ENCODE measurements at places on chromosomes 6 and 20.
A peak's percentile ranks its signal among the peaks of the same experiment; 100 is the strongest.

- DNase-seq = no peak
These were observed 188.2 kb downstream of the ERMARD start for GRCh38 chr6:169939554-169940164.

- no peak for DNase-seq
These were observed 1160.2 kb downstream of the EPHA7 start for GRCh38 chr6:92259171-92259570.

DNA sequence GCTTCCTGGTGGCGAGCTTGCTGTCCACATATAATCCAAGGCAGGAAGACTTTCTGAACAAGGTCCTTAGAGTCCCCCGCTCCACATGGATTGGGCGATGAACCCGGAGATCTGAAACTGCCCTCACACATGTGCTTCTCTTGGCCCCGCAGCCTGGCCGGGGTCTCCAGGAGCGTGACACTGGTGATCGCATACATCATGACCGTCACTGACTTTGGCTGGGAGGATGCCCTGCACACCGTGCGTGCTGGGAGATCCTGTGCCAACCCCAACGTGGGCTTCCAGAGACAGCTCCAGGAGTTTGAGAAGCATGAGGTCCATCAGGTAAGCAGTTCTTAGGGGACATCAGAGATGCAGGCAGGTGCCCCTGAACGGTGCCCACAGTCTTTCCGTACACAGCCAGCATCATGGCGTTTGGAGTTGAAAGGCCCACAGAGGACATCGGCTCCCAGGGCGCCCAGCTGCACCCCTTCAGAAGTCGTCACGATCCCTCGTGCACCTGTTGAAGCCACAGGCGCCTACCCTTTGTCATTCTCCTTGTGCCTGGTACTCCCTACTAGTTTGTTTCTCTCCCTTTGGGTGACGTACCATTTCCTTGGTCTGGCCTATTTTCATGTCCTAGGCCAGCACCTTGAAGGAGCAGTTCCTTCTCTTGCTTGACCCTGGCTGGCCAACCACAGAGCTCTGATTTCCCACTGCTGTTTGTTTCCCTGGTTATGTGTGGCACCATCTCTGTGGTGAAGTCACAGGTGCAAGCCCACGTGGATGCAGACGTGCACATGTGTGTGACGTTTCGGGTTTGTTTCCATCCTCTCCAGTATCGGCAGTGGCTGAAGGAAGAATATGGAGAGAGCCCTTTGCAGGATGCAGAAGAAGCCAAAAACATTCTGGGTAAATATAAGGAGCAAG, 43.3 kb upstream of the IRF4 start:
- no peak for DNase-seq

DNA sequence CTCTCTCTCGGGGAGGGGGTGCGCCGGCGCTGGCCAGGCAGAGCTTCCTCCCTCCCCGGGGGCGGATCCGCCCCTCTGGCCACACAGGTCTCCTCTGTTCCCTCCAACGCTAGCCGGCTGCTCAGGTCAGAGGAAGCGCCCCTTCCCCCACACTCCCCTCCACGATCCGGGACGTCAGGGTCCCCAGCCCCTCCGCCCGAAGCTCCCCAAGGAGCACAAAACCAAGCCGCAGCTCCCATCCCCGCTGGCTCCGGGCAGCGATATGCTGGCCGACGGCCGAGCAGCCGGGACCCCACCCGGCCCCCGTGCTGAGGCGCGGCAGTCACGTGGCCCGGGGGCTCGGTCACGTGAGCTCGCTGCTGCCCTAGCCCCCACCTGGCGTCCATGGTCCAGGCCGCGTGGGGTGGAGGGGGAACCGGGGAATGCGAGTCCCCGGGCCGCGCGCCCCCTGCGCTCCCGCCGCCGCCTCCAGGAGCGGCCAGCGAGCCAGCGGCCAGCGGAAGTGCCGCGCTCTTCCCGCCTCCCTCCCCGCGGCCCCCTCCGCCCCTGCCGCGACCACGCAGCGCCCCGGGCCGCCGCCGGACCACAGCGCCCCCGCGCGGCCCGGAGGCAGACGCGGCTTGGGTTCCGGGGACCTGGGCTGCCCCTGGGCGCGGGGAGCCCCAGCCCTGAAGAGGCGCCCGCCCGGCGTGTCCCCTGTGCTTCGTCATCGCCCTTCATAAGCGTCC, at the start of gene SLC35B2:
Gene SLC35B2 (minus strand): TSS at position 504 of the 728 bp plus-strand sequence. CDS start 118 bp downstream, at position 386.
- no peak for DNase-seq

GRCh38 chr20:37615340-37616109, 78.3 kb upstream of the CTNNBL1 start:
- peak; percentile 29 for DNase-seq

DNA sequence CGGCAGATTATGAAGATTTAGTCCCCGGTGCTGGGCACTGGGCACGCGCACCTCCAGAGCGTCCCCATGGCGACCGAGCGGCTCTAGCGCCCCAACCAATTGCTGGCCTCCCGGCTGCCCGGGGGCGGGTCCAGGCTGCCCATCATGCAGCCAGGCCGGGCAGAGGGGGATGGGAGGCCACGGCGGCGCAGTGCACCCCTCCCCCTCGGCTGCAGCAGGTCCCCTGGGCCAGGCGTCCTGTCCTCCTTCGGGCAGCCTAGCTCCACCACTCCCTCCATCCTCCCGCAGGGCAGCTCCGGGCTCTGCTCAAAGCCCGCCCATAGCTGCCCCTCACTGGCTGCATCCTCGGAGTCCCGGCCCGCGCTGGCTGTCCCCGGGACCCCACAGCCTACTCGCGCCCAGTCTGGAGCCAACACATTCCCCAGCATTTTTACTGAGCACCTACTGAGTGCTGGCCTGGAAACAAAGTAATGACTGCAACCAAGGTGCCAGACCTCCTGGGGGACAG, 99.4 kb downstream of the ASXL1 start:
- DNase-seq = no peak

- no peak for DNase-seq
These were observed 20.4 kb upstream of the FUCA2 start for GRCh38 chr6:143531720-143532499.

DNA sequence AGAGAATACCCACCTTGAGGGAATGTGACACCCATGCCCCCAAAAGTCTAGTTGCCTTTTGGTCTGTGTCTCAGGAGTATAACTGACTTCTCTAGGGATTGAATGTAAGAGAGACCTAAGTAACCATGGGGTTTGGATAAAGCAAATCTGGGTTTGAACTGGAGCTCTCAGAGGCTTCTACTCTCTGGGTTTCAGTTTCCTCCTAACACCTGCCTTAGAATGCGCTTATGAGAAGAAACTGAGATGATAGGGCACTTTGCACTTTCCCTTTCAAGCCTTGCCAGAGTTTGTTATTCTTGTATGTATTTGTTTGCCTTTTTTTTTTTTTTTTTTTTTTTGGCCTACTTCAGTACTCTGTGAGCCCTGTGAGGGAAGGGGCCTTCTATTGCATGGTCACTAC, 19.4 kb downstream of the SDHAF4 start:
- DNase-seq = no peak

DNA sequence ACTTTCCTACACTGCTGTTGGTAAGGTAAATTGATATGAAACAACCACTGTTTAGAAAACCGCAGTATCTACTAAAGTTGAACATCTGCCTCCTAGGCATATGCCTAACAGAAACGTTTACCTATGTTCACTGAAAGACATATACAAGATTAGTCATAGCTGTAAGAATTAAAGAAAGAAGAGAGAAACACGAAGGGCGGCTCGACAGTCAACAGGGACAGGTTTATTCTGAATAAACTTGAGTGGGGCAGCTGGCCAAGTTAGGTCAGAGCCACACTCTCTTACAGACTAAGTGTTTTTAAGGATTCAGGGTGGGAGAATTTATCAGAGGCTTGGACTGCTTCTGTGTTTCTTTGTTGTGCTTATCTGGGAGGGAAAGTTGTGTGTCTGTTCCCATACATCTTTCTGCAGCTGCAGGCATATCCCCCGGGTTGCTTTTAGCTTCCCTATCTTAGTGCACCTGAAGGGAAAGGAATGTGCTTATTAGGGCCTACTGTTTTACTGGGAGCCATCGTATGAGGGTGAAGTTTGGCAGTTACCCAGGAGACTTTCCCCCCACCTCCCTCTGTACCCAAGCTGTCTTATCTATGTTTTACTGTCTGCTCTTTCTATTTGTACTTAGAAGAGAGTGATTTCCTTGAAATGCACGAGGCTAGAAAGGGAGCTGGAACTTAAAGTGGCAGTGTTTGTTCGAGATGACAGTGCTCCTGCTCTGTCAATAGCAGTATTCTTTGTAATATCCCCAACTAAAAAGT, 20.4 kb downstream of the PROCR start:
- DNase-seq = no peak

DNA sequence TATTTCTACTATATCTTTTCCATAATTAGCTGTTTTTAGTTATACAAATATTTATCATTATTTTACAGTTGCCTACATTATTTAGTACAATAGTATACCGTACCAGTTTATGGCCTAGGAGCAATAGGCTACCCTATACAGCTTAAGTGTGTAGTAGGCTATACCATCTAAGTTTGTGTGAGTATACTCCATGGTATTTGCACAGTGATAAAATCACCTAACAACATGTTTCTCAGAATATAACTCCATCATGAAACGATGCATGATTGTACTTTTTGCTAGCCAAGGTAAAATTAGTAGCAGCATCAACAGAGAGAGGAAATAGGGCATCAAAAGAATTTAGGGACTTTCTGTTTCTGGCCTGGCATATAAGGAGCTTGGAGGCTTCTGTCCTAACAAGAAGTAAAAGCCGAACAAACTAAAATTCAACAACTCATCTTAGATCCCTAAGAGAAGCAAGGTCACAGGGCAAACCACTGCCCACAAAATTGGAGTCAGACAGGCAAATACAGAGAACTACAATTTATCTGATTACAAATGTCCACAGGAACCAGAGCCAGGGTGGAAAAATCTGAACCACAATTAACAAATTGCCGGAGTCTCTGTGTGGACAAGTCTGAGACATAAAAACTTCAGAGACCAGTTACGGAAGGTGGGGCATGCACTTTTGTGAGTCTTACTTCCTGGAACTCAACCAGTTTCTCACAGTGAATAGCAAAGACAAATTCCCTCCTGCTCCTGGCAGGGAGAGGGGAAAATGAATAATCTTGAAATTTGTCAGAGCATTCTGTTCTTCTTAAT, 671.4 kb downstream of the RFPL4B start:
- no peak for DNase-seq

- DNase-seq = no peak
These were observed 68.2 kb downstream of the CCN2 start for GRCh38 chr6:131883016-131883415.

DNA sequence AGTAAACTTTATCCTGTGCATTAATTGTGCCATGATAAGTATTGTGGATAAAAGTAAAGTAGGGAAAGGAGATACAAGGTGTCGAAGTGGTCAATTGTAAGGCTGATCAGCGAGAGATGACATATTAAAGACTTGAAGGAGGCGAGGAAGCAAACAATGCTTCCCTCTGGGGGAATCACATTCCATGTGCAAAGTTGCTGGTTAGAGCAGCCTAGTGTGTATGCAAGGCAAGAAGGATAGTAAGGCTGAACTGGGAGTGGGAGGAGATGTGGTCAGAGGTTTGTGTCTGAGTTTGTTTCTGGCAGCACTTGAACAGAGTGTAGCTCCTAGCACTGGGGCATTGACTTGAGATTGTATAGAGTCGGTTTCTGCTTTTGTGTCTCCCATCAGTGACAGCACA, 122.9 kb downstream of the SLC35F1 start:
- DNase-seq = no peak

GRCh38 chr6:52143551-52143950, 42.6 kb upstream of the IL17A start:
- DNase-seq = no peak

GRCh38 chr6:157434349-157435033, 53.5 kb downstream of the ZDHHC14 start:
- DNase-seq = no peak

GRCh38 chr20:62584671-62585460, 57.4 kb upstream of the SLCO4A1 start:
- DNase-seq = no peak

GRCh38 chr6:65633501-65633900, 73.5 kb downstream of the EYS start:
- no peak for DNase-seq

GRCh38 chr20:15623215-15623614, 950.0 kb downstream of the KIF16B start:
- DNase-seq = no peak

GRCh38 chr6:139257821-139258398, 33.9 kb downstream of the TXLNB start:
- no peak for DNase-seq

DNA sequence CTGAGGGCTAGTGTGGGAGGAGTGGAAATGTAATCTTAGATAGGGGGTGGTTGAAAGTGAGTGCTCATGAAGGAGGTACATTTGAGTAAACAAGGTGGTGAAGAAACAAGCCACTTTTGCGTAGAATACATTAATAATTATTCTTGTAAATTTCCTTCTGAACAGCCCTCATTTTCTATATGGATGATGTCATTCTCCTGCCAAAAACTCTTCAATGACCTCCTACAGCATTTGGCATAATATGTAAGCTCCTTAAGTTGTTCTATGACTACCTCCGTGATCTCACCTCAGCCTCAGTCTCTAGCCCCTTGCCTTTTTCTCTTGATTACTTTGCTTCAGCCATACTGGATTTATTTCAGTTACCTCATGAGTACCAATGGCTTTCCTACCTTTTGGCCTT, 14.0 kb upstream of the SNAP91 start:
- no peak for DNase-seq

GRCh38 chr20:45999557-46000261, 9.0 kb upstream of the MMP9 start:
- DNase-seq = no peak

DNA sequence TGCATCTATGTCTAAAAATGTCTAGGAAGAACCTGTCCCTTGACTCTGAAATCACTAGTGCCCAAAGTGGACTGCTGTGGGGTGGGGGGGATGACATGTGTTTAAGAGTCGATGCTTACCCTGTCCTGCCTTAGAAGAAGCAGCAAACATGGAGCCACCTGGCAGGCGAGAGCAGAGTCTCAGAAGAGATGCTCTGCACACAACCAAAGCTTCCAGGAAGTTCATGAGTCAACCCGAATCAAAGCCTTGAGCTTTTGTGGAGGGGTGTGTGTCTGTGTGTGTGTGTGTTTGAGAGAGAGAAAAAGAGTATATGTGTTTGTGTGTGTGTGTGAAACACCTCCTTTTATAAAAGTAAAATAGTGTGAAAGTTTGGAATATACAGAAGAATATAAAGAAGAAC, 269.9 kb downstream of the ALDH8A1 start:
- DNase-seq = no peak

DNA sequence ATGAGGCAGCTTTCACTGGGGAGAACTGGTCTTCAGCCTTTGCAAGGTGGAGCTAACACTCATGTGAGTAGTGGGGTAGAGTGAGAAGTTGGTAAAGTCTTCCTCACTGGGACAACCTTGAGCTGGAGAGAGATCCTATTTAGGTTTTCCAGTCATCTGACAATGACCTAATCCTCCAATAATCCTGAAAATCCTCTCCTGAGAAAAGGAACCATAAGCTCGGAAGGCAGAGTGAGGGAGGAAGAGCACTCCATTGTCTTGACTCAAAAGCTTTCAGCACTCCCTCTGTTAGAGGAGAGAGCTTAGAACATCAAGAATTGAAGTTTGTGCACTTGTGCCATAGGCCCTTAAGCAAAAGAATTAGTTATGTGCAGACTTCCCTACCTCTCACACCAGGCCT, 77.8 kb downstream of the TRAM2 start:
- DNase-seq = no peak

Measured in activated naive CD8-positive, alpha-beta T cell treated with anti-CD3 and anti-CD28 coated beads, Interleukin-2, amount 50 U/mL, for 16 hours (primary cell).